ENCODE measurements at places on chromosomes 1 and 21.

DNA sequence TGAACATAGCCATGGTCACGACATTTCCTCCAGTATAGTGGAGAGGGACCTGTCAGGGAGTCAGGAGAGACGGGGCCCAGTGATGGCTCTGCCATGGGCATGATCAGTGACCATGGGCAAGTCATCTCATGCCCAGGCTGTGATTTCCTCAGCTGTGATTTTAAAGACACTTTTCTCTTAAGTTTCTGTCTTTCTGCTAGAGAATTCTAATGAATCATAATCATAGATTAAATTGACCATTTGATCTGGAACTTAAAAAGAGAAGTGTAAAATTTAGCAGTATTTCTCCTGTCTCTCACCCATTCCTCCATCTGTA, 112.7 kb downstream of the USP25 start:
- no peak for DNase-seq

DNA sequence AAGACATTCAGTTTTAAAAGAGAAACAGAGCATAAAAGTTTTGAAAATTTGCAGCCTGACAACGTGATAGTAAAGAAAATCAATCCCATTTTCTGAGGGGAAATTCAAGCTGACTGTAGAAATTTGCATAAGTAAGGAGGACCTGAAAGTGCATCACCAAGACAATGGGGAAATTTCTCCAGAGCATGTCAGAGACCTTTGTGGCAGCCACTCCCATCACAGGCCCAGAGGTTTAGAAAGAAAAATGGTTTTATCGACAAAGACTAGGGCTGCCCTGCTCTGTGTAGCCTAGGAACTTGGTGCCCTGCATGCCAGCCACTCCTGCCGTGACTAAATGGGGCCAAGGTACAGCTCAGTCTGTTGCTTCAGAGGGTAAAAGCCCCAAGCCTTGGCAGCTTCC, 1640.2 kb upstream of the PRMT6 start:
- DNase-seq = no peak

DNA sequence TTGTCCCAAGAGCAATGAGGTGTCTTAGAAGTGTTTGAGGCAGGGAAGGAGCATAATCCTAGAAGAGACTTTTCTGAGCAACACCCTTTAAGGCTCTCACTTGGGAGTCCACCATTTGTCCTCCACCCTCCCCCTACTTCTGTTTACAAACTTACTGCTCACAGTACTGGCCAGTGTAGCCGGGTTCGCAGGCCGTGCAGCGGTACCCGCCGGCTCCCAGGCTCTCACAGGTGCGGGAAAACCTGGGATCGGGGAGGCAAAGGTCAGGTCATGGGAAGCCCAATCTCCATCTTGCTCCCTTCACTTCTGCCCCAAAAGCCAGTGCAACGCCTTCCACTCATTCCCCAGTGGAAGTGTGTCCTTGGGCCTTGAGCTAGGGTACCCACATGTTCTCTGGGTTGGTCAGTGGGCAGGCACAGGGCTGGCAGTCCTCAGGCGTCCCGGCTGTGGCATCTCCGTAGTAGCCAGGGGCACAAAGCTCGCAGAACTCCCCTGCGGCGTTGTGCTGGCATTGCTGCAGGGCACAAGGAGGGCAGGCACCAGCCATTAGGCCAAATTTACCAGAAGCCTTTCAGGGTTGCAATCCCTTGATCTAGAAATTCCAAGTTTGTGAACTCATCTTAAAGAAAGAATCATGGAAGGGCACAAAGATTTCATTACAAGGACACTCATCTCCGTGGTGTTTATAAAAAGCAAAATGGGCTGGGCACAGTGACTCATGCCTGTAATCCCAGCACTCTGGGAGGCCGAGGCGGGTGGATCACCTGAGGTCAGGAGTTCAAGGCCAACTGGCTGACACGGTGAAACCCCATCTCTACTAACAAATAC, 49.8 kb downstream of the LDLRAD2 start:
- no peak for DNase-seq

DNA sequence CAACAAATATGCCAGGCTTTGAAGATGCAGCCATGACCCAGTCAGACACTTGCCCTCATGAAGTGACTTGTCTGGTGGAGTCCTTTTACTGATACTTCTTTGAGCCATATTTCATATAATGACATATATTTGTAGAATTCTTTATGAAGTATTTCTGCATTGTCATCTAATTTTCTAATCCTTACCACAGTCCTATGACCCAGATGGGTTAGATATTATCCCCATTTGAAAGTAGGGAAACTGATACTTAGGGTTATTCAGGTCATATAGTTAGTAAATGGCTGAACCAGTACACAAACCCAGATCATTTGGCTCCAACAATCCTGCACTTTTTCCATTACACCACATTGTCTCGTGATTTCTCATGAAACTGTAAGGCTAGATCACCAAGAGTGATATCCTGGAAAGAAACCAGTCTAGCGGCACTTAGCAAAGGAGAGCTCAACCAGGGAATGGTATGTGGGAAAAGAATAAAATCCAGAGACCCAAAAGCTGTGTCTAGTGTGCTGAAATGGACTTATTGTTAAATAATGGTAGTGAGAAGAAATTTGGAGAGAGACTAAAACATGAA, 49.6 kb downstream of the ZFYVE9 start:
- no peak for DNase-seq

- no peak for DNase-seq
These were observed 27.0 kb downstream of the C2CD2 start for GRCh38 chr21:41926807-41927171.

- no peak for DNase-seq
These were observed 55.8 kb downstream of the YARS1 start for GRCh38 chr1:32761253-32761877.

DNA sequence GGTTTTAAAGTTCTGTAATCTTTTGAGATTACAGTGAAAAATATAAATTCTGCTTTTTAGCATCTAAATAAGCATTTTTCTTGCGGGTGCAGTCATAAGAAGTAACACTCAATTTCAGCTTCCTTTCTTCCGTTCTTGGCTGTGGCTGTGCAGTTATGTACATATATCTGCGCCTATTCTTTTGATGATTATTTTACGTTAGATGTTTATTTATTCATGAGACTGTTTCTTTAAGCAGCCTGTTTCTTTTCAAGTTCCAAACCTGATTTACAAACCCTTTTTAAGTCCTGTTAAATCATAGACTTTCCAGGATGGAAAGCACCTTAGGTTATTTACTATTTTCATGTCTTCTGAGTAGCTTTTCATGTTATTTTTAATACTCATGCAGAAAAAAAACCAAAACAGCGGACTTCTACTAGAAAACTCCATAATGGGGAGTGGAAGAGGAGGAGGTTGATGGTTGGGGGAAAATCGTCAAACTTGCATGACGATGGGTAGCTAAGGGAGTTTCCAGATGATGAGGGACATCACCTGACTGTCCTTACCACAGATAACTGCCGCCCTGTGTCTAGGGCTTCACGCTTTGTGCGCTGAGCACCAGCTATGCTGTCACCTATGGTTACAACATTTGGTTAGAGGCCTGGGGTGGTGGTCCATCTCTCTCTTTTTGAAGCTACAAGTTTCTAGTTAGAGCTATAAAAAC, 2.6 kb downstream of the PRDM2 start:
- DNase-seq = peak; percentile 21

- no peak for DNase-seq
These were observed 408 bp downstream of the LMO4 start for GRCh38 chr1:87329051-87329525.

GRCh38 chr1:171807556-171807955, 26.1 kb downstream of the METTL13 start:
- no peak for DNase-seq

DNA sequence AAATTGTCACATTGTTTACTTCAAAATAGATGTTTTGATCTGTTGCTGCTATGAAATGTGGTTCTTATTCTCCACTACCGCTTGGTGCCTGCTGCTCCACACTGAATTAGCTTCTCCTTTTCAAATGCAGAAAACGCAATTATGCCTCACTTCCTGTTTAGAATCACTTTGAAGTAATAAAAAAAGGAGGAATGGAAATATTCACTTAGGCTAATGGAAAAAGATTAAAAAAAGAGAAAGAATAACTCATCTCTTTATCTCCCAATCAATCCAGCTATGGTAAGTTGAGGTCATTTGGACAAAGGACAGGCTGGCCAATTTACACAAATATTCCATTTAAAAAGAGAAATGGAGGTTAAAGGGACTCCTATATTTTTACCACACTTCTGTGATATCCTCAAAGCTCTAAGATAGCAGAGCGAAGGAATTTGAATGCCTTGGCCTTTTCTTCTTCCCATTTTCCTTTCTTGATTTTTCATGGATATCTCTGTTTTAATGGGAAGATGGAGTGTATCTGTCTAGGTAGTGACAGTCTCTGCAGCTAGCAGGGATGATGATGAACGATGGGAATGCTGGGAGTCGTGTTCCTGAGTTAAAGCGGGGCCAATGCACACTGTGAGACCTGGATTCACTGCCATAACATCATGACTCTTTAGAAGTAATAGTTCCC, 35.7 kb downstream of the RGS5 start:
- DNase-seq = no peak

GRCh38 chr21:45540601-45540970, 1.7 kb downstream of the SLC19A1 start:
- DNase-seq = no peak

DNA sequence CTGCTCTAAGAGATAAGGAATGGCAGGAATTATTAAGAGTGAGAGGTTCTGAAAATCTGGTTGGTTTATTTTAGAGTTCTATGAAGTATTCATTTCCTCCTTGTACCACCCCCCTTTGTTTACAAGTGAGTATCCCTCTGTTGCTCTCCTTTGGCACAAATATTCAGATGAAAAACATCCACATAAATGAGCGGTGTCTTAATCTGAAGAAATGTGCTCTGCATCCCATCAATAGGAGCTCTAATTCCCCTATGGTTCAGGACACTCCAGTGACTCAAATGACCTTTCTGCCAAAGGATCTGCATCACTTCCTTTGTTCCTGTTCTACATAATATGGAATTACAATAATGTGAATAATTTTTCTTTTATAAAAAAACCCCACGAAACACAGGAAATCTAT, 16.6 kb downstream of the DDAH1 start:
- no peak for DNase-seq

DNA sequence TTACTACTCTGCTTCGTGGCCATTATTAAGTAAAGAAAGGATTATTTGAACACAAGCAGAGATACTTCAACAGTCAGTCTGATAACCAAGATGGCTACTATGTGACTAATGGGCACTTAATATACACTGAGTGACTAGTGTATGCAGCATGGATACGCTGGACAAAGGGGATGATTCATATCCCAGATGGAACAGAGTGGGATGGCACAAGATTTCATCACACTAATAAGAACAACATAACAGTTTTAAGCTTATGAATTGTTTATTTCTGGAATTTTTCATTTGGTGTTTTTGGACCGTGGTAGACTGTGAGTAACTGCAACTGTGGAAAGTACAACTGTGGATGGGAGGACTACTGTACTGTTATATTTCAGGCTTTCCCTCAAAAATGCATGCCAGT, 9.4 kb downstream of the ZCCHC17 start:
- DNase-seq = no peak

GRCh38 chr1:236394879-236395229, 768 bp downstream of the EDARADD start:
- DNase-seq = no peak

DNA sequence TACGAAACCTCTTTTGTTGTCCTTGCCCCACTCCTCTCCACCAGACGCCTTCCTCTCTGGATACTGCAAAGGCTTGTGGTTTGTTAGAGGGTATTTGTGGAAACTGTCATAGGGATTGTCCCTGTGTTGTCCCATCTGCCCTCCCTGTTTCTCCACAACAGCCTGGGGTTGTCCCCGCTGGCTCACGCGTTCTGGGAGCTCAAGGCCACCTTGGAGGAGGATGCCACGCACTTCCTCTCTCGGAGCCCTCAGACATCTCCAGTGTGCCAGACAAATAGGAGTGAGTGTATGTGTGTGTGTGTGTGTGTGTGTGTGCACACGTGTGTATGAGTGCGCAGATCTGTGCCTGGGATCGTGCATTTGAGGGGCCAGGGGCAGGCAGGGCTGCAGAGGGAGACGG, 37.6 kb upstream of the IL19 start:
- no peak for DNase-seq

GRCh38 chr1:179817056-179817455, 60.5 kb downstream of the TOR1AIP2 start:
- DNase-seq = no peak

DNA sequence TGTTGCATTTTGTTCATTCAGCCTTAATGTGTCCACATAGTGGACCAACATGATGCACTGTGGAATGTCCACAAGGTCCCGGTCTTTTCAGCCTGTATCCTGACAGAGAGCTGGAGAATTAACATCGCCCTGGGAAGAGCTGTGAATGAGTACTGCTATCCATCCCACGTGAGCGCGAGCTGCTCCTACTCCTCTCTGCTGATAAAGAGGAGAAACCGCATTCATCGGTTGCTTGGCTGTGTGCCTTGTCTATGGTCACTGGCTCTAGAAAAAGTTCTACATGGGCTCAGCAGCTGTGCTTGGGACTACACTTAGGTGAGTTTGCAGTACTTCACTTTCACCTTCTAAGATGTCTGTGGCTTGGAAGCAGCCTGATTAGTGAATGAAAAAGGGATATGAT, 31.1 kb upstream of the IGSF5 start:
- DNase-seq = no peak

DNA sequence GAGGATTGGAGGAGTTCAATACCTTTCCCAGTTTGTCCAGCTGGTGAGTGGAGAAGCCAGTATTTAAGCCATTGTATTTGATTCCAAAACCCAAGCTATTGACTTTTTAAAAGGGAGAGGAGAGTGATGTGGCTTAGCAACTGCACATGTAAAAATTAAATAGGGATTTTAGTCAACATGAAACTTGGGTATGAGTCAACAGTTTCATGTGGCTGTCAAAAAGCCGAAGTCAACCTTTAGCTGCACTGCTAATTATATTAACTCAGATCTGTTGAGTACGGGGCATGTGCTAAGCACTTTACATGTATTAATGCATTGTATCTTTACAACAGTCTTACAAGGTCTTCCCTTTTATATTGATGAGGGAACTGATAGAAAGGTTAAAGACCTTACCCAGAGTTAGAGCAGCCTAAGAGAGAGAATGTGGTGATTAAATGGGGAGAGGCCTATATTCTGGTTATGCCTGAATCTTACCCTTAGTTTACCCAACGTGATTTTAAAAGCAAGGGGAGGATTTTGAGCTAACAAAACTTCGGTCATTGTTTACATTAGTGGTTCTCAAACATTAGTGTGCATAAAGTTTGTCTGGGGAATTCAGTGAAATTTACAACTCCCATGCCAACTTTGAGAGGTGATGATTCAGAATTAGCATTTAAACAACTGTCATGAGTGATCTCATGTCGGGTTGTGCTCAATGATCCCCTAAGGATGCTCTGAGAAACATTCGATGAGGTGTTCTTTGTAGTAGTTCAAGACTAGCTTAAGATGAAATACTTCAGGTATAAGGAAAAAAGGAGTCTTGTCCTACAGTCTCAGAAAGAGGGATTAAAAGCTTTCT, 6.9 kb upstream of the SLC35F3 start:
- no peak for DNase-seq

- no peak for DNase-seq
These were observed 101.7 kb downstream of the NAV1 start for GRCh38 chr1:201640624-201641023.

- DNase-seq = no peak
These were observed 7.0 kb upstream of the AJAP1 start for GRCh38 chr1:4647391-4647790.

- no peak for DNase-seq
These were observed 11.9 kb downstream of the URB1 start for GRCh38 chr21:32380940-32381339.

All from stimulated activated CD8-positive, alpha-beta memory T cell treated with anti-CD3 and anti-CD28 coated beads, Interleukin-4, amount 100 ng/mL, for 4 hours (primary cell).